ENCODE measurements at places on chromosomes 3 and 15.

GRCh38 chr15:81097116-81097889 lies 36.8 kb upstream of the CFAP161 start:
- no peak for DNase-seq

- no peak for DNase-seq
These were observed 86.9 kb downstream of the DCLK3 start for GRCh38 chr3:36677331-36678007.

DNA sequence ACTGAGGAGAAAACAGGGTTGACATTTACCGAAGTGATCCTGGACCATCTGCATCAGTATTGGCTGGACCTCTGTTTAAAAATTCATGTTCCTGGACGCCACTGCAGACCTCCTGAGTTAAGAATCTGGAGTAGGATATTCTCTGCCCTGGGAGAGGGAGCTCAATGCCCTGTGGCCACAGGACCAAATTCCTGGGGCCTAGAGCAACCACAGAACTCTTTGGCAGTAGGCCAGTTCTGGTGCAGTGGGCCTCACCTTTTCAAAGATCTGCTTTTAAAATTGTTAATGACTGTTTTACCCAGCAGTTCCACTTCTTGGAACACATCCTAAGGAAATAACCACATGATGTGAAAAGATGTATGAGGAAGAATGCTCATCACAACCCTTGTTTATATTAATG lies 133.3 kb upstream of the ADPGK start:
- DNase-seq = peak; percentile 74

DNA sequence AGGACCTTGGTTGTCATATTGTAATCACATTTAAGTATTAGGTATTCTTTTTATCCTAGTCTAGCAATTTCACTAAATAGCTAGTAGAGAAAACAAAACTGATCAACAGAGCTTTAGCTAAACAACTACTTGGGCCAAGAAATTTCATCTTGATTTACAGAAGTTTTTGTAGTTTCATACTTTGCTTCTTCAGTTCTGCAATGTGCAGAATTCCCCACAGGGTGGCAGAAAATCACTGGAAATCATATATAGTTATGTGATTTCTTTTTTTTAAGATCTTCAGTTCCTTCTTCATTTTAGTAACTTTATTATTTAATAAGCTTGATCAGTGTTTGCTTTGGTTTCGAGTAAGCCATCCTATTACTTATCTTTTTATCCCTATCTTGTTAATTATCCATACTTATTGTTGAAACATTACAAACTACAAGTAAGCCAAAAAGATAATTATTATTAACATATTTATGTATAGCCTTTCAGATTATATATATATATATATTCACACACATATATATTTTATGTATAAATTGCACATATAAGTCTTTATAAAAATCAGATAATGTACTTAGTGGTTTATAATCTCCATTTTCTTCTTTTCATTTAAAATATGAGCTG lies 2.2 kb upstream of the BNIP2 start:
- peak; percentile 13 for DNase-seq

DNA sequence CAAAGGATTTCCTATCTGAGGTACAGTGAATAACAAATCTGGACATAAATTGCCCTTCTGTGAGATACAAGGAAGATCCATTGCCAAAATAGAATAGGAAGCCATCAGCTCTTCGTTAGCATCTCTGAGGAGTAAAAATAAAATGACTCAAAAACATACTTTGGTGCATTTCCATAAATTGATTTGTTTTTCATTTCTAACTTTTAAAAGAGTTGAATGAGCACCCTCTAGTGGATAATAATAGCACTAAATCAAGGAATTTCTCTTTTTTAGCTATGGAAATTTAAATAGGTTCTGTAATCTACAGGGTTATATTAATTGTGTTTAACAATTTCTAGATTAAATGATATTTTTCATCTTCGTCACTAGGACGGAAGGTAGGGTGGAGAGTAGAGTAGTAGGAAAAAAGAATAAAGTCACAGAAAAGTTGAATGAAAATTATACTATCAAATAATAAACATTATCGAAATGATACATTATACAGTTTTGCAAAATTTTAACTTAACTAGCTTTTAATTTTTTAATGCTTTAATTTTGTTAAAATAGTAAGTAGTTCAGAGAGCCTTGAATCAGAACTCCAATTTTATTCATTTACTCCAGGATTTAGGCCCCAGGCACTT lies 6.4 kb downstream of the NSUN3 start:
- peak; percentile 3 for DNase-seq

- DNase-seq = no peak
These were observed 136.1 kb upstream of the TOPAZ1 start for GRCh38 chr3:44105571-44105970.

DNA sequence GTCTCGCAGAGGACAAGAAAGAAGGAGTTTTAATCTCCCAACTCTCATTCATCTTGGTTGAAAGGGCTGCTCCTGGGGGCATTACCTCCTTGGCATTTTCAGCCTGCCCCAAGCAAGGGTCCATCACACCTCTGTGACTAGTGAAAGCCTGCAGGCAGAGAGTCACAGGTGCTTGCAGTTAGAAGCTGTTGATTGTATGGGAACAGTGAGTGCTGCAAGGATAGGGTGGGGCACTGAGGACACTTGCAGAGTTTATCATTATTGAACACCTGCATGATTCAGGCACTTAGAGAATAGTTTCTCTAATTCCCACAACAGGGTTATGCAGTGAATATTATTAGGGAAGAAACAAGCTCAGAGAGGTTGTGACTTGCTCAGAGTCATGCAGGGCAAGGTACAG lies 41.7 kb upstream of the IGF2BP2 start:
- DNase-seq = no peak

DNA sequence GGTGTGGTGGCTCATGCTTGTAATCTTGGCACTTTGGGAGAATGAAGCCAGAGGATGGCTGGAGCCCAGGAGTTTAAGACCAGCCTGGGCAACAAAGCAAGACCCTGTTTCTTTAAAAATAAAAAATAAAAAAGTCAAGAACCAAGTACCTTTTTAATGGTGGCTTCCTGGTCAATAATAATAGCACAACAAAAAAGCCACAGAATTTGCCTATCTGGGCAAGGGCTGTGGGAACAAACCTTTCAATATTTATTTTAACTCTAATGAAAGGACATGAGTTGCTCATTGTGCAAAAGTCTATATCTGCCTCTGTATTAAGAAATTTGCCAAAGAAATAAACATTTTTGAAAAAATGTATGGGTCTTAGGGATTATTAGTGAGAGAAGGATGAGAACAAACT lies 2.1 kb downstream of the ZNF609 start:
- no peak for DNase-seq

GRCh38 chr3:46187341-46187700 lies 20.8 kb downstream of the CCR1 start:
- no peak for DNase-seq

DNA sequence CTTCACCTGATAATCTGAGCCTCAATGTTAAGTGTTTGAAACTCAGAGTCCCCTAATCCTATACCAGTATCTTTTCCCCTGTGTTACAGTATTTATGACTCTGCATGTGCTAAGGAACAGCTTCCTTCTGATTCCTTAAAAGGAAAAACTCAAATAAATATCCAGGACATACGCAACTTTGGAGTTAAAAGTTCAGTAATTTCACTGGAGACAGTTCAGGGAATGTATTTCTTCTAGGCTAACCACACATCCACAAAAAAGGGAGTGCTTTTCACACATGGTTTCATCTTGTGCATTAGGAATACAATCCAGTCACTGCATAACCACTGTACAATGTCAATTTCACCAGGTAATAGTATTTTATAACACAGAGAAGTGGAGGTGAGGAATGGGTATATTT lies 31.0 kb downstream of the PGBD4 start:
- no peak for DNase-seq

GRCh38 chr15:80536716-80537115 lies 132.5 kb downstream of the ARNT2 start:
- DNase-seq = no peak

- no peak for DNase-seq
These were observed 176.5 kb upstream of the KCNMB2 start for GRCh38 chr3:178359728-178360127.

DNA sequence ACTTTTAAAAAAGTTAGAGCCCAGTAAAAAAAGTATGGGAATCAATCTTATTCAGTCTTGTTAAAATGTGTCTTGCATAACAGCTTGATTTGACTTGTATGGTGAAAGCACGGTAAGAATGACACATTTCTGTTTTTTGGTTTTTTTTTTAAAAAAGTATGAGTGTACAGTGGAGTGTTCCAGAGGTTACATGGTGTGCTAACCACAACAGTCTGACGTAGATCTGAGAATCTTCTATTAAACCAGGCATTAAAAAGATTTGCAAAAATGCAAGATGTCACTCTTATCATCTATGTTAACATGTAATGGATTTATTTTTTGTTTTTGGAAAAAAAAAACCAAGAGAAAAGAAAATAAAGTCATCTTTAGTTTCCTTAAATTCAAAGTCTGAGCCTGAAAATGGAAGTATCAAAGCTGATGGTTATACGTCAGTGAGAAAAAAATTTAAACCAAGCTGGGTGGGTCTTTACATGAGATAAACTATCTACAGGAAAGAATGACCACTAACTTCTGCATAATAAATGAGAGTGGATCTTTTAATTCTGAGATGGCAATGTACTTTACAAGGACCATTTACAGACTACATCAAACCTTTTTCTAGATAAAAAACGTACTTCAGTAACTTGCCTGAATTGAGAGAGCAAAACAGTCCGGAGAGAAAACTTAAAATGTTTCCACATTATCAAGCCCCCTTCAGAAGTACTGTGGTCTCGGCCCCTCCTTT lies 1.6 kb downstream of the GABPB1 start:
- DNase-seq = no peak

- DNase-seq = no peak
These were observed 646.0 kb upstream of the CFAP20DC start for GRCh38 chr3:59695860-59696259.

GRCh38 chr3:116033516-116033915 lies 410.2 kb downstream of the GAP43 start:
- DNase-seq = no peak

- DNase-seq = no peak
These were observed 15.4 kb upstream of the CMC1 start for GRCh38 chr3:28226020-28226419.

GRCh38 chr15:48935236-48935635 lies 28.5 kb downstream of the SHC4 start:
- DNase-seq = no peak

DNA sequence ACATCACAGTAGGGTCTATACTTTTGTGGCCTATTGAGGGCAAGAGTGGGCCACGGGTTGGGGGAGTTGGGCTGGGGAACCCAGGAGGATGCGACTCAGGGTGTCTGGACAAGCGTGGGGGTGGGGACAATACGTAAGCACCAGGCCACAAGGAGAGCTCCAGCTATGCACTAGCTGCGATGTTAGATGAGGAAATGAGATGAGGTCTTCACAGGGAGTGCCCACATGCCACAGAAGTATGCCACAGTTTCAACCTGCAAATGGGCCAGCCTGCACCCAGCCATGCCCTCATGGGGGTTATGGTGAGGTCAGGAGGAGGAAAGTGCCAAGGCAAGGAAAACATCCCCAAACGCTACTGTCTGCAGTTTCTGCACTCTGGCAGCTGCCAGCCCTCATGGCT lies 30.5 kb downstream of the CACNA2D2 start:
- no peak for DNase-seq

- no peak for DNase-seq
These were observed 3.2 kb downstream of the KBTBD8 start for GRCh38 chr3:67001086-67001861.

- no peak for DNase-seq
These were observed 76.2 kb downstream of the TRIM42 start for GRCh38 chr3:140753865-140754754.

DNA sequence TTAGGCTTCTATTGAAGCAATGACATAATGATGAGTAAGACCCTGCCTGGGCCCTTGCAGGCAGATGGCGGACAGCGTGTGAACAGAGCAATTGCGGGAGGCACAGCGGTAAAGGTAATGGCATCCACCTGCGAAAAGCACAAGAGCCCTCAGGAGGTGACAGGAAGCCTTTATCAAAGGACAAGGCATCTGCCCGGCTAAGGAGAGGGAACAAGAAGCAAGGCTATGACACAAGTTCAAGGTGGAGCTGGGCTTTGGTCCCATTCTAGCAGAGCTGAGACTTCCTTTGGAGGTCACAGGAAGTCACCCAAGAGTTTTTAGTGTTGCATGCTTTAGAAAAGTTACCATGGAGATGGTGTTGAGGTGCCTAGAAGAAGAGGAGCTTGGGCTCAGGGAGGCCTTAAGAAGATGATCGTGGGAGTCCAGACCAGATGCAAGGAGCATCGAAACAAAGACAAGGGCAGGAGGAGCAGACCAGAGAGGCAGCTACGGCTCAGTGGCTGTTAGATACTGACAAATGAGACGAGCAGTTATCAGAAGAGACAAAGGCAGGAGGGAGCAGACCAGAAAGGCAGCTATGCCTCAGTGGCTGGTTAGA lies 34.5 kb downstream of the OSBPL10 start:
- DNase-seq = no peak

DNA sequence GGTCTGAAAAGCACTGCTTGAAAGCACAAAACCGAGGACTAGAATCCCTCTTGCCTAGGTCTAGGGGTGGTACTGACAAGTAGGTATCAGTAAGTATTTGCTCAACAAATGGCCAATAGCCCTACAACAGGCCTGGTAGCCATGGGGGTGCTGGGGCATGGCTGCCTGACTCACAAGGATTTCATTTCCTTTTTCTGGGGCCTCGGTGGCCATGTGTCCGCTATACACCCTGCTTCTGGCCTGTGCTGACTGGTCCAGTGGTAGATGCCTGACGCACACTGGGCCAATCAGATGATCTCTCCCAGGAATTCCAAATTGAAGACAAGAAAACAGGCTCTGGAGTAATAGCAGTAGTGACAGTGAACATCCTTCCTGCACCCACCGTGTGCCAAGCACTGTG lies 29.4 kb downstream of the MELTF start:
- no peak for DNase-seq

GRCh38 chr15:88646951-88647350 lies 8.1 kb downstream of the ISG20 start:
- DNase-seq = no peak

- DNase-seq = no peak
These were observed 53.4 kb downstream of the LDHAL6B start for GRCh38 chr15:59260090-59260489.

DNA sequence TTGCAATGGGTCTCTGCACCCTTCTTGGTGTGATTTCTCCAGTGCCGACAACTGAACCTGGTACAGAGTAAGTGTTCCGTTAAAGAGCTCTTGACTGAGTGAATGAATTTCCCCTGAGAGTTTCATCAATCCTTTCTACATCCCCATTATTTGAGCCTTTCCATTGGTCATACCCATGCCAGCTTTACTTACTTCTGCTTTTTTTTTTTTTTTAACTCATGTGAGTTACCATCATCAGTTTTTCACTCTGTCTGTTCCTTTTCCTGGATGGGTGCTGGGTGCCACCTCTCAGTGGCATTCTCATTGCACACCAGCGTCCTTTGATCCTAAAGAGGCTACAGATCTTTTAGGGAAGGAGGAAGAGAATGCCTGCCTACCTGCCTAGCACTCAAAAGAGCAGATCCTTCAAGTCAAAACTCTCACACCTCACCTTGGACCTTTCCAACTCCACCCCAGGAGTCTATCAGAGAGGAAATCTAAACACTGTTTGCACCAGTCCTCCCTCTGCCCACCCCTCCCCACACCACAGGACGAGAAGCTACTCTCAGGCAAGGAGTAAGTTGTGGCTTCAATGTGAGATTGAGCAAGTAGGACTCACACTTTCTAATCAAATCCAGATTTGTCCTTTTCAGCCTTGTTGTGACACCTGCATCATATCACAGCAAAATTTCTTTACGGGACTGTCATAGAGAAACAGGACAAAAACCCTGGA lies 13.1 kb upstream of the USP3 start:
- no peak for DNase-seq
